ENCODE measurements at places on chromosomes 5 and 9.
A peak's percentile ranks its signal among the peaks of the same experiment; 100 is the strongest.

DNA sequence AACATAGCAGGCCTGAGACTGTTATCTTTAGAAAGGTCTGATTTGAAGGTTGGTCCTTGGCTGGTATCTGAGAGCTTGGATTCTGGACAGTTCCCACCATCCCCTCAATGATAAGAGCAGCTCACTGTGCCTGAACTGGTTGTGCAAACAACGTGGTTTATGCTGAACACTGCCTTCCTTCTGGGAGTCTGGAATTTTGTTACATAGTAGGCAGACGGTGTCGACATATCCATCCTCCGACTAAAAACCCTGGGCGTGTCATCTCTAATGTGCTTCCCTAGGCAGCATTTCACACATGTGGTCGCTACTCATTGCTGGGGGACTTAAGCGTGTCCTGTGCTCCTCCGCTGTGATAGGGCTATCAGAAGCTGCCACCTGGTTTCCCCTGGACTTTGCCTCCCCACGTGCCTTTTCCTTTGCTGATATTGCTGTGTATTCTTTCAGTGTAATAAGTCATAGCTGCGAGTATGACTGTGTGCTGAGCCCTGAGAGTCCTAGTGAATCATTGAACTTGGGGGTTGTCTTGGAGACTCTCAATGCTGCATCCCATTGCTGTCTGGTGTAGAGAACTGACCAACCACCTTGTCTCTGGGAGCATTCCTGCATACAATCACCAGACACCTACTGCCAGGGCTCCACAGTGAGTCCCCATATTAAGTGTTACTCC is 119.1 kb upstream of the TBC1D2 start:
- no peak for DNase-seq

DNA sequence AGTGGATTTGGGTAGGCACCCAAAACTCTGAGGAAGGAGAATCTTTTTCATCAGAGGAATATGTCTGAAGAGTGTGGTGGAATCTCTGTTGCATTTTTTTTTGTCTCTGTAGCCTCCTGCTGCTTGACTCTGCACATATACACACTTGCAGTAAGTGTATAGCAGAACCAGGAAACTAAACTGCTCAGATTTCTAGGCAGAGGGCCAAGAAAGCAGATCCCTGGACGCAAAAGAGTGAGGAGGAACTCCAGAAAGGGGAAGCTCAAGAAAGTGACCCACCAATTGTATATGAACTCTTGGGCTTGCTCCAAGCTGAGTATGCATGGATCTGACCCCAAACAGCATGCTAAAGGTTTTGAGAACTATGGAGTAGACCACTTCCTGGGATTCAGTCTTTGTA is 181.8 kb downstream of the GADD45G start:
- DNase-seq = peak; percentile 79

DNA sequence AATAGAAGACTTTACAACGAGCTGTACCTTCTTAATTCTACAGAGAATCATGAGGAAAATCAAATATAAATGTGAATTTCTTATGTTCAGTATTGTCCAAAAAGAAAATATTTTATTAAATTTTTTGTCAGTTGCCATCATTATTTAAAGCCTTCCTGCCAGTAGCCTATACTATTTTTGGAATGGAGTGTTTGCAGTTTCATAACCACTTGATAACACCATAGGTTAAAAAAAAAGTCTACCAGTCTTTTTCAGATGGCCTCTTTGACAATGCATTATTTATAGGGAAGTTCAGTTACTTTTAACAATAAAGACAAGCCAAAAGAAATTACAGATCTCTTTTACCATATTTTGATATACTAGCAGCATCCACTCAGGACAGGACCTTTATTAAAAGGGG is 80.3 kb upstream of the CCDC152 start:
- DNase-seq = no peak

GRCh38 chr5:37436146-37436934 is 57.2 kb downstream of the WDR70 start:
- no peak for DNase-seq

- no peak for DNase-seq
Measured at GRCh38 chr9:131721076-131721475, 18.8 kb downstream of the RAPGEF1 start.

GRCh38 chr9:108643731-108644510 is 211.9 kb downstream of the ACTL7B start:
- no peak for DNase-seq

DNA sequence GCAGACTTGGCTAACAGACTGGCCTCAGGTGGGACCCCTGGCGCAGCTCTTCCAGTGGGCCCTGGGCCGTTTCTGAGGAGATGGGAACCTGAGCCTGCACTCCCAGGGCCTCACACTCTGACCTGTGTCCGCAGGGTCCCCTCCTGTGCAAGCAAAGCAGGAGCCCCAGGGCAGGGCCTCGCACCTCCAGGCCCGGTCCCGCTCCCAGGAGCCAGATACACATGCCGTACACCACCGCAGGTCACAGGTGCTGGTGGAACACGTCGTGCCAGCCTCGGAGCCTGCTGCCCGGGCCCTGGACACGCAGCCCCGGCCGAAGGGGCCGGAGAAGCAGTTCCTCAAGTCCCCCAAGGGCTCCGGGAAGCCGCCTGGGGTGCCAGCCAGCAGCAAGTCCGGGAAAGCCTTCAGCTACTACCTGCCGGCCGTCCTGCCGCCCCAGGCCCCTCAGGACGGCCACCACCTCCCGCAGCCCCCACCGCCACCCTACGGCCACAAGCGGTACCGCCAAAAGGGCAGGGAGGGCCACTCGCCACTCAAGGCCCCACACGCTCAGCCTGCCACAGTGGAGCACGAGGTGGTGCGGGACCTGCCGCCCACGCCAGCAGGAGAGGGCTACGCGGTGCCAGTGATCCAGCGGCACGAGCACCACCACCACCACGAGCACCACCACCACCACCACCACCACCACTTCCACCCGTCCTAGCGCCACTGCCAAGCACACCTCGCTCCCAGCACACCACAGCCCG is 29.2 kb downstream of the NKD2 start:
- no peak for DNase-seq

DNA sequence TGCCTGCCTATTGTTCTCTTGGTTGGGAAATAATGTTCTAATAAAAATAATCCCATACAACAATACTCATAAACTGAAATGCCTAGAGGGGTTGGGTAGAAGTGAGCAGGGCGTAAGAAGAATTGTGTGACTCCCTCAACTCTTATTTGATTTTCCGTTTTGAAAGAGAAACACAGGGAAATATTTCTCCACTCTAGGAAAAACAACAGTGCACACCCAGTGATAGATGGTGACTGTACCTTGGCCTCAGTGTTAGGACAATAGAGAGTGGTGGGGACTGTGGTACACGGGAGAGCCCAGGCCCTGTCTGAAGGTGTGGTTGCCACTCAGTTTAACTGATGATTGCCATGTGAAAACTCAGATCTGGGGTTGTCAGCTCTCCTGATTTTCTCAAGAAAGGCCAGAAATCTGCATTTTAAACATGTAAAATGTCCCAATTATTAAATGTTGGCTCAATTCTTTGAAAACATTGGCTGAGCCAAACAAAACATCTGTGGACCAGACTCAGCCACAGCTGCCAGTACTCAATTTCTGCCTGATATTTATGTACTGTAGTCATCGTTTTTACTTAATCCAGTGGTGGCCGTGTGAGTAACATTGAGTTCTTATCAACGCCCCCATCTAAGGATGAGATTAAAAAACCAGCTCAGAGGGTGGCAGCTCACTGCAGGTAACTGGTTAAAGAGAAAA is 103.8 kb upstream of the ZNF618 start:
- DNase-seq = peak; percentile 55

DNA sequence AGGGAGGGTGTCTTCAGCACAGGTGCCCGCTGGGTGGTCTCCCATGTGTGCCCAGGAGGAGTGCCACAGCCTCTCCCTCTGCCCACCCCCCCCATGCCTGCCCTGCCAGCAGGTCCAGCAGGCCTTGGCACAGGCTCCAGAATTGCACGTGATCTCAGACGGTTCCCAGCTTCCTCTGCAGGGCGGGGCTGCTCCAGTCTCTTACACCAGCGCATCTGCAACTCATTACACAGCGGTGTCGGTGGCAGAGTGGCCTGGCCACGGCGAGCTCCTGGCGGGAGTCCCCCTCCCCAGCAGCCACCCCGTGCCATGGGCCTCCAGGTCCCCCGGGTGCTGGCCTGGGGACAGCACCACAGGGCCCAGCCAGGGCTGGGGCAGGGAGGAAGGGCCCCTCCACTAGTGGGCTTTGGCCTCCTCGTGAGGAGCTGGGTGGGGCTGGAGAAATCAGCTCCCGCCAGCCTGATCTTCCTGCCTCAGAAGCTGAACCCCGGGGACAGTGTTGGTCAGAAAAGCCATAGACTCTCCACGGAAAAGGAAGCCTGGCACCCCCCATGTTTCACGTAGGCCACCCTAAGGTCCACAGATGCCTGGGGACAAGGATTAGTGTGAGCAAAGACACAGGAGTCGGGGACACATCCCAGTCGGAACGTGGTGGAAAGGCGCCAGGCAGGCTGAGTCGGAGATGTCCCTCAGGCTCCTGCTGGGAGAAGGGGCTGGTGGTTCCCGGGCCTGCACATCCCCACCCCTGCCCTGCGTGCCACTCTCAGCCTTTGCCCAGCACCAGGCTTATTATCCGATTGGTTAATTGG is 40.2 kb downstream of the RXRA start:
- peak; percentile 95 for DNase-seq

GRCh38 chr9:27125936-27126335 is 16.9 kb downstream of the TEK start:
- DNase-seq = no peak

DNA sequence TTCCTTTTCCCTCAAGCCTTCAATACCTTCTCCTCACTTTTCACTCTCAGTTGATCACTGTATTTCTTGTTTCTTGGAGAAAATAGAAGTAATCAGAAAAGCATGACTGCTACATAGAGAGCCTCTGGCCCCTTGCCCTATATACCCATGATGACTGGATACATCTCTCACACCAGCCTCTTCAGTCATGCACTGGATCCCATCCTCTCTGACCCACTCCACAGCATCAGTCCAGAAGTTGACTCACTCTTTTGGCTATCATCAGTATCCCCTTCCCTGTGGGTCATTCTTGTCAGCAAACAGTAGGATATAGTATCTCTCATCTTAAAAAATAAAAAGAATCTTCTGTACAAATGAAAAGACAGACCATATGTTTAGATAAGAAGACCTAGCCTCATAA is 32.9 kb downstream of the PTCD2 start:
- DNase-seq = no peak

GRCh38 chr9:90308691-90309090 is 333.9 kb downstream of the DIRAS2 start:
- no peak for DNase-seq

- no peak for DNase-seq
Measured at GRCh38 chr9:115498303-115498702, 380.3 kb upstream of the TNC start.

DNA sequence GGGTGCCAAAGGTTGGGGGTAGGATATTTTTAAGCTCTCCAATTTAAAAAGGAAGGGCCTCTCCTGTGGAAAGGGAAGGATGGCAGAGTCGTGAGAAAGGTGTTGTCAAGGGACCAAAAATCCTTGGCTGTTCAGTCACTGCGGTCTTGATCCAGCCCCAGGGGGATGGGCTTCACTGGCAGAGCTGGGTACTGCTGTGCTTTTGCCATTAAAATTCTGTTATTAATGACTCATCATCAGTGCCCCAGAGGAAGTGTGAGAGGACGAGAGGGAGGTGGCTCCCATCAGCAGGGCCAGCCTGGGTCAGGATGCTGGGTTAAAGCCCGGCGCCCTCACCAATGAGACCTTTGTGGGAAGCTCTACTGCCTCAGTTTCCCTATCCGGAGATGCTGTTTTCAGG is 16.7 kb downstream of the PCDH12 start:
- DNase-seq = no peak

GRCh38 chr5:172428224-172429166 is 25.8 kb downstream of the SH3PXD2B start:
- DNase-seq = no peak

- no peak for DNase-seq
Measured at GRCh38 chr9:80294318-80294717, 722.6 kb downstream of the TLE4 start.

GRCh38 chr5:129112295-129112694 is 17.7 kb downstream of the ISOC1 start:
- DNase-seq = no peak

- DNase-seq = no peak
Measured at GRCh38 chr5:147661541-147661940, 121.0 kb downstream of the JAKMIP2 start.

DNA sequence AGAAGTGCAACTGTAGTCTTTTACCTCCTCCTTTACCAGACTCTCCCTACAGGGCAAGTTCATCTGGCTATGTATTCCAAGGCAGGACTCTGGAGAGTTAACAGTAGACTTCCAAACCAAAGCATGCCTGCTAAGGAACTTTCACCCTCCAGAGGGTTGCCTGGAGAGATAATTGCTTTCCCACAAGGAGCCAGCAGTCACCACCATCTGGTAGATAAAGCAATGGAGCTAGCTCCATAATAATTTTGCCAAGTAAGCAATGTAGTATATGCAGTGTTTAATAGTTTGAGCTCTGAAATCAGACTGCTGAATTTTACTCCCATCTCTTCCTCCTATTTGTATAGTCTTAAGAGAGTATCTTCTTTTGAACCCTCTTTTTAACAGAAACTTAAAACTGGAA is 566.8 kb upstream of the PTGER4 start:
- DNase-seq = no peak

GRCh38 chr5:120367896-120368634 is 96.0 kb upstream of the PRR16 start:
- DNase-seq = no peak

GRCh38 chr5:5134107-5134506 is 6.0 kb upstream of the ADAMTS16 start:
- no peak for DNase-seq

DNA sequence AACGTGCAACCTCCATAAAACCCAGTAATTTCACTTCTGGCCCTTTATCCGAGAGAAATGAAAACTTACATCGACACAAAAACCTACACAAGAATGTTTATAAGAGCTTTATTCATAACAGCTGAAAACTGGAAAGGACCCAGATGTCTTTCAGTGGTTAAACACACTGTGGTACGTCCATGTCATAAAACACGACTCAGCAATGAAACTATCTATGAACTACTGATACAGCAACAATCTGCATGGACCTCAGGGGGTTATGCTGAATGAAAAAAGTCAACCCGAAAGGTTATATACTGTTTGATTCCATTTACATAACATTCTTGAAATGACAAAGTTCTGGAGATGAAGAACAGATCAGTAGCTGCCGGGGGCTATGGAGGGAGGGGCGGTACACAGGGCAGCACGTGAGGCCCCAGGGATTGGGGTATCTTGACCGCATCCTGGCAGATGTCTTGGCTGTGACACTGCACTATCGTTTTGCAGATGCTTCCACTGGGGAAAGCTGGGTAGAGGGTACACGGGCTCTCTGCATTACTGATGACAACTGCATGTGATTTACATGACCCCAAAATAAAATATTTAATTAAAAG is 4.1 kb downstream of the CCDC127 start:
- no peak for DNase-seq

DNA sequence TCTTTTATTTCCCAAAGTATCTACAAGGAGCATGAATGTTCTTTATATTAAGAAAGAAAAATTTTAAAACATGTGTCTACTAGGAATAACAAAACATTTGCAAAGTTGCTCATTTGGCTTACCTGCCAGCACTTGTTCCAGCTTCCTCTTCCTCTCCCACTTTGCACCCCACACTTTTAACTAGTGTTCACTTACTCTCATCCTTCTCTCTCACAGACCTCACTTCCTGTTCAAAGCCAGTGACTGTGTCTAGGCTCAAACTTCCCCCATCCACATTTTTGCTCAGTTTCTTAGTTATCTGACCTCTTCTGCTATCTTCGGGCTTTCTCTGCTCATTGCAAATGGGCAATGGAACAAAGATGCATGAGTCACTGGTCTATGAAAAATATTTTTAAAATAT is 512.2 kb upstream of the ZNF462 start:
- DNase-seq = no peak
